Activated CD4-positive, alpha-beta memory T cell treated with anti-CD3 and anti-CD28 coated beads, Interleukin-2, amount 10 ng/mL, durations not matched to agents 7 days and 5 days (primary cell): ENCODE measurements at places on chromosomes 7 and 10. TPM values are rescaled to one million over a fixed set of nuclear protein-coding genes. Genes with fewer than 3 reads are reported as not detected.

EPHA1 gene
- 1.1 TPM for total RNA-seq

TUBB8 gene
- total RNA-seq: not detected

KIN gene
- total RNA-seq: 13.8 TPM

PNLIPRP1 gene
- not detected for total RNA-seq

DLX5 gene
- not detected for total RNA-seq
